Stimulated activated CD4-positive, alpha-beta T cell treated with anti-CD3 and anti-CD28 coated beads, TNF-alpha, amount 100 ng/mL, for 1 hour (primary cell): ENCODE measurements at places on chromosomes 5 and 9.

DNA sequence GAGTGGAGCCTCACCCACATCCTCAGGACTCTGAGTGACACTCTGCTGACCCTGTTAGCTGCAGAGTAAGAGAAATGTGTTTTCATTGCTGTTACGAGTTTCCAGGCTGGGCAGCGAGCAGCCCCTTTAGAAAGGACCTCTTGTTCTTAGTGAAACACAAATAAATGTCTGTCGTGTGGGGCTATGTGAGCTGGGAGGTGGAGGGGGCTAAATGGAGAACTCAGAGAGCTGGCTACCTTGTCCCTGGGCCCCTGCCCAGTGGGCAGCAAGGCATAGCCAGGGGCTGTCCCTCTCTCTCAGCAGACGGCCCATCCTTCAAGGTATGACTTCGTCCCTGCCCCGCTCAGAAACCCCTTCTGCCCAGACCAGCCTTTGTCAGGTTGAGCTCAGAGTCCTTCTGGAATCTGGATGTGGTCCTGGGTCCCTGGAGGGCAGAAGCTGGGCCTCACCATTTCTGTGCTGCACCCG, 10.2 kb downstream of the DCANP1 start:
- DNase-seq, result no peak

GRCh38 chr5:117315170-117315569, 740.5 kb upstream of the SEMA6A start:
- DNase-seq, result no peak

DNA sequence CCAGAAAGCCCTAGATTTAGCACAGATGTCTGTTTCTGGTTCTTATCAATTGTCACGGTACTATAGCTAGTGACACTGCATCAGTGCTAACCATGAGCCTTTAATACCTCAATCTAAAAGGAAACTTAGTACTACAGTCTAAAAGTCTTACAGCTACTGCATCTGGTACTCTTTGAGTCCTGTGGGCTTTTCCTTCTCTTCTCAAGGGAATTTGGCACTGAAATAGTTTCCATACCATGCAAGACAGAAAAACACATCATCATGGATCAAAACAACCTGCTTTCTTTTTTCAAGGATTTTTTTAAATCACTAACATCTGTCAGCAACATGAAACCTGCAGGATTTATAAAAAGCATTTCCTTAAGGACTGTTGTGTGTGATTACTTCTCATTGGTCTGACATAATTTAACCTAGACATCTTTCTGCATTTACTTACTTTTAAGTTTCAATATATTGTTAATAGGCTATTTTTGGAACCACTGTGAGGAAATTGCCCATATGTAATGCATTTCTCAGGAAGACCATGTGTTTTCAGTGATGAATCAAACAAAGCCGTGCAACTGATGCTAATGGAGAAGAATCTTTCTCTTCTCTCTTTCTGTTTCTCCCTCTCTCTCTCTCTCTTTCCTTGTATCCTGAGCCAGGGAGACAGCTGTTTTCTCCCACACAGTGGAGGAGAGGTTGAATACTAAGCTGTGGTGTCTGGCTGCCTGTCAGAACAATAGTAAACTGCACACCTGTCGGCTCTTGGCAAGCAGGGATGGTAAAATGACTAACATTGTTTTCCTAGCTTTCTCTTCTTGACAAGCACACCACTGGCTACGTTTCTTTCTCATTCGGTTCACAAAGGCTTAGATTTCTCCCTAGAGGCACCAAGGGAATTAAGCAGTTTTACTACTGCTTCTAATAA, 273.4 kb downstream of the CSNK1G3 start:
- DNase-seq, result no peak

- DNase-seq, result no peak
Observed at GRCh38 chr9:81879501-81879916, 48.7 kb upstream of the SPATA31D4 start.

DNA sequence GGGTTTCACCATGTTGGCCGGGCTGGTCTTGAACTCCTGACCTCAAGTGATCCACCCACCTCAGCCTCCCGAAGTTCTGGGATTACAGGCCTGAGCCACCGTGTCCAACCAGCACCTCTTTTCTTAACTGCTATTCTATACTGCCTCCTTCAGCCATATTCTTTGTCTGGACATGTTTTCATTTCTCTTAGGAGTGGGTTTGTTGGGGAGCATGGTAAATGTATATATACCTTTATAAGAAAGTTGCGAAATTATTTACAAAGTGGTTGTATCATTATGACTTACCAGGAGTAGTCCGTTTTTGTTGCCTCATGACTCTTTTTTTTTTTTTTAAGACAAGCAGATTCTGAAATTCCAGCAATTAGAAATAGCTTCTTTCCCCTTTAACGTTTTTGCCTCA, 38.7 kb downstream of the CDC42SE2 start:
- DNase-seq, result no peak

GRCh38 chr5:92635001-92635461, 946.0 kb downstream of the NR2F1-AS1 start:
- no peak for DNase-seq

GRCh38 chr5:59712836-59713497, 180.6 kb downstream of the PDE4D start:
- no peak for DNase-seq

DNA sequence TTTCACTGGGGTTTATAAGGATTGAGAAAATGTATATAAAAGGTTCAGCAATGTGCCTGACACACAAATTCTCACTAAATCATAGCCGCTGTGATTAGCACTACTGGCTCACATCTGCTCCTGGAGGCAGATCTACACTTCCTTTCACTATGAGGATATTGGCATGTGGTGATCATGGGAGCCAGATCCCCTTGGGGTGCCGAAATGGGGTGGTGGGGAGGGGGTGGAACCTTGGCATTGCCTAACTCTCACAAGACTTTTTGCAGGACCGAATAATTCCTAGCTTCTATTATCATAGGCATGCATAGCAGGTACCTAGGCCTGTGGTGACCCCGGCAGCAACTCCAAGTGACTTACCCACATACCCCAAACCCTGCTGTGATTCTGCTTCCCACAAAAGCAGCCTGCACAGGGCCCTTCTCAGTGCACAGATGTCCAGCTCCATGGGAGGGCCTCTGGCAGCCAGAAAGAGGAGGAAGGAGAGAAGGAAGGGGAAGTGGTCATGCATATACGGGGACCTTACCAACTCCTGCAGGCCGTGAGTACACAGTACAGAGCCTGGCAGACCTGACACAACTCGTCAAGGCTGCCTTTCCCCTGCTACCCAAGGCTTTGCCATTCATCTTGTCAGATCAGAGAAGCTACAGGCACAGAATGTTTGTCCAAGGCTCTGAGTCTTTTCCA, 61.3 kb upstream of the IQGAP2 start:
- no peak for DNase-seq

DNA sequence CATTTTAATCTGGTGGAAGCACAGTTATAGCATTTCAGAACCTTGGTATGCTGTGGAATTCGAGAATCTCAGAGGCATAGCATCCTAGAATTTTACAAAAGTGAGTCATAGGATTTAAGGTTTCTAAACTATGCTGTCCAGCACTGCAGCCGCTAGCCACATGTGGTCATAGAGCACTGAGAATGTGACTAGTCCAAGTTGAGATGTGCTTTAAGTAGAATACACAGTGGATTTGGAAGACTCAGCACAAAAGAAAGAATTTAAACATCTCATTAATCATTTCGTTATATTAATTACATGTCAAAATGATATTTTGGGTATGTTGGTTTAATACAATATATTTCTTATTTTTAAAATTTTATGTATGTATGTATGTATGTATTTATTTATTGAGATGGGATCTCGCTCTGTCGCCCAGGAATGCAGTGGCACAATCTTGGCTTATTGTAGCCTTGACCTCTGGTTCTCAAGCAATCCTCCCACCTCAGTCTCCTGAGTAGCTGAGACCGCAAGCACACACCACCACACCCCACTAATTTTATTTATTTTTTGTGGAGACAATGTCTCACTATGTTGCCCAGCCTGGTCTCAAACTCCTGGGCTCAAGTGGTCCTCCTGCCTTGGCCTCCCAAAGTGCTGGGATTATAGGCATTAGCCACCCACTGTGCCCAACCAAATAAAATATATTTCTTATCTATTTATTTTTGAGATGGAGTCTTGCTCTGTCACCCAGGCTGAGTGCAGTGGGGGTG, 20.4 kb upstream of the RPS14 start:
- no peak for DNase-seq

DNA sequence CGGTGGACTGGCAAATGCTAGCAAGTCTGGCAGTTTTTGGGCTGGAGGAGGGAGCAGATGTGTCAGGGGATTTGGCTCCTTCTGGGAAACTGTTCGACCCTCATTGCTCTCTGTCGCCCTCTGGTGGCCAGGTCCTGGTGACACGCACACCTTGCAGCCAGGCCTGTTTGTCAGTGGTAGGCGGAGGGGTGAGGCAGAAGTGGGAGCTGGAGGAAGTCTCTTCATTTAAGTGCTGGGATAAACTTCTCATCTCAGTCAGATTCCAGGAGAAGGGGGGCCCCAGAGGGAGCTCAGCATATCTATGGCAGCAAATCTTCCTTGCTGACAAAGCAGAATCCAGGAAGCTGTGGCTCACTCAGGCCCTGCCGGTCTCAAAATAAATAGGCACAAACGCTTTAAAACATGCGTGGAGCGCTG, 326.5 kb downstream of the ZSWIM6 start:
- DNase-seq, result peak; percentile 46

GRCh38 chr5:44372028-44372427, 17.2 kb downstream of the FGF10 start:
- DNase-seq, result no peak

DNA sequence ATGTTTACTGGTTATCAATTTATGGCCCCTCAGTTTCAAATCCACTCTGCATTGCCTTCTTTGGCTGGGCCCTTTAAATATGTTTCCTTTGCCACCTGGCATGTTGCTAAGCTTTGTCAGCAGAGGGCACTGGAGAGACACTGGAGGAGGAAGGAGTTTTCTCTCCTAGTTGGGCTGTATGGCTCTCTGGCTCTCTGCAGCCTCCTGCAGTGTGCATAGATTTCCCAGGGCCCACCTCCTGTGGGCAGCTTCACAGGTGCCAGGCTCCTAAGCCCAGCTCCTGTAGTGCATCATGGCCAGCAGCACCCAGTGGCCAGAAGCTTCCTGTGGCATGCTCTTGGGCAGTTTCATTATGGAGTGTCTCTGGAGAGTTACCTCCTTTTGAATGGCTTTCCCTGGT, 23.3 kb downstream of the CAVIN4 start:
- DNase-seq, result no peak

GRCh38 chr9:128153947-128154695, 4.9 kb downstream of the LCN2 start:
- no peak for DNase-seq

- DNase-seq, result peak; percentile 37
Observed at GRCh38 chr9:69168709-69169217, 5.3 kb upstream of the TJP2 start.

DNA sequence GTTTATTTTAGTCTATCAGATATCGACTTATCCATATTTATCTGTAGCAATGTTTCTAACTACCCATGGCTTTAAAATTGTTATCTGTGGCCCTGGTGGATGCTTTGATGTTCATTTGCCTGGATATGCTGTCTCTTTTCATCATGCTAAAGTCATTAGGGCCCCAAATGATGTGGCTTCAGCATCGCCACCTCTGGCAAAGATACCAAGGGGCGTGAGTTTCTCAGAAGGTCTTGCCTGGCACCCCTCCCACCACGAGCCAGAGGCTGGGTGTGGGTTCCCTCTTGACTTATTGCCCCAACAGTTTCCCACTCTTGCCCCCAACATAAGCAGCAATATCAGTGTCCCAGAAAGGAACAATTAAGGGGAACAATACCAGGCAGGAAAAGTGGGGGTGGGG, 5.4 kb downstream of the ROPN1L start:
- DNase-seq, result no peak

DNA sequence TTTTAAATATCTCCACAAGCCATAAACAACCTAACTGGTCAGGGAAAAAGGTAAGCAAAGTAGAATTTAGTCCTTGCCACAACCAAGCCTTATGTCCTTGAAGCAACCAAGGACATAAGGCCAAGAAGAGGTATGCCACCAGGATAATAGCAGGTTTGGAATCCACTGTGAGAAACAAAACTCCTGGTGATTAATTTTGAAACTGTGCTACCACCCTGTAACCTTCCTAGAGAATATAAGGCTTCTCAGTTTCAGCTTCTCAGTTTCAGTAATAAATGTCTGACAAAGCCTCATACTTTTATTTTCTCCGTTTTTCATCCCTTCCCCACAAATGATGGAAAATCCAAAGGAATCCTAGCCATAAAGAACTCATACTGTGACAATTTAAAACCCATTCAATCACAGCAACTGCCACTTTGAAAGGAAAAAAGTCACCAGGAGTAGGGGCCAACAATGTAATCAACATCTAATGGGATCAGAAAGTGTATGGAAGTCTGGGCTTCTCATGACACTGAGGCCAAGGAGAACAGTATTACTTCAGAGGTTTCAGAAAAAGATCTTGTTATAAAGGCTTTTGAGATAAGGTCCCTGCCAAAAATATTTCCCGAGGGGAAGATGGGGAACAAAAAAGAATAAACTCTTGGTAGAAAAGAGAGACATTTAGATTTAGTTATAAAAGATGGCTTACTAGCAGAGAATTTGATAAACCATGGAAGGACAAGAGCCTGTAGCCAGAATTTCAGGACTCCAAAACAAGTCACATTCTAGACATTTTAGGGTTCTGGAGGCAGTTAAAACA, 189.2 kb downstream of the TSSK1B start:
- DNase-seq, result no peak

DNA sequence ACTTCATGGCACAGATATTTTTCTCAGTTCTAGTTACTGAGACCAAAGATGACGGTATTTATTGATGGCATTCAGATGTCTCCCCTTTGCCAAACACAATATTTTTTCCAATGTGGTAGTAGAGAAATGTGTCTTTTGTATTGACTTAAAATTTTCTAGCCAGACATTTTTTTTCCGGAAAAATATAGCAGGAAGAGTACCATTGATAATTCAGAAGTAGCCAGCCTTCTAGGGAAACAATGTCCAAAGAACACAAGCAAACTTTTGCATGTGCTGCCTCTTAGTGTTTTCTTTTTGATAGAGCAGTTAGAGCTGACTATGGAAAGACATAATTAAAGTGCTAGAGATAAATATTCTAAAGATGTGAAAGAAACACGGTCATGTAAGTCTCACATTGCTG, 231.4 kb downstream of the MARCHF11 start:
- DNase-seq, result no peak
